ENCODE measurements at places on chromosomes 1 and 21. TPM values are rescaled to one million over a fixed set of nuclear protein-coding genes. Genes with fewer than 3 reads are reported as not detected.

GRCh38 chr1:40313958-40314720 lies 2.9 kb downstream of the COL9A2 start:
- DNase-seq = no peak

Gene KRTAP11-1
- total RNA-seq = not detected

DNA sequence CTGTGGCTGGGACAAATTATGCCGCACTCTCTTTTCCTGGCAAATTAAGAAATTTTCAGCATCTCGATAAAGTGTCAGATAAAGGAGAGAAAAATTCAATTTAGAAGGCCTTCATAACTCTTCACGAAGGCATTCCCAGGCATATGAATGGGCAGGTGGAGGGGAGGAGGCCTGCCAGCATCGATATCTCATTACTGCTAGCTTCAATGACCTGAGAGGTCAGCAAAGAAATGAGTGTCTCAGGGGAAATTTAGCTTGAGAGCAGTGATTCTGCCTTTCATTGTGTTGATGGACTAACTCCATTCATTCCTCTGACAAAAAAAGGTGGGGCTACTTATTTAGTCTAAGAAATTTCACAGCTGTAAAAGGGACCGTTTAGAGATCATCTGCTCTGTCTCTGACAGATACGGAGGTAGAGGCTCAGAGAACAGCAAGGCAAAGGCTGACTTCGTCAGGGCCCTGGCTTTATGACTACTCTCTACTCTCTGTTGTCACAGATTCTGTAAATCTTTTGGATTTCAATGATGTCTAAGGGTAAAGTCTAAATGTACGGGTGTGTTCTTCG lies 212.0 kb upstream of the BEND5 start:
- DNase-seq = no peak

Gene LRRC71
- total RNA-seq = not detected

- no peak for DNase-seq
These were observed 40.3 kb downstream of the CAPN9 start for GRCh38 chr1:230787471-230787870.

Gene OR10X1
- total RNA-seq = not detected

GRCh38 chr1:22862752-22863151 lies 109.9 kb downstream of the LACTBL1 start:
- DNase-seq = no peak

DNA sequence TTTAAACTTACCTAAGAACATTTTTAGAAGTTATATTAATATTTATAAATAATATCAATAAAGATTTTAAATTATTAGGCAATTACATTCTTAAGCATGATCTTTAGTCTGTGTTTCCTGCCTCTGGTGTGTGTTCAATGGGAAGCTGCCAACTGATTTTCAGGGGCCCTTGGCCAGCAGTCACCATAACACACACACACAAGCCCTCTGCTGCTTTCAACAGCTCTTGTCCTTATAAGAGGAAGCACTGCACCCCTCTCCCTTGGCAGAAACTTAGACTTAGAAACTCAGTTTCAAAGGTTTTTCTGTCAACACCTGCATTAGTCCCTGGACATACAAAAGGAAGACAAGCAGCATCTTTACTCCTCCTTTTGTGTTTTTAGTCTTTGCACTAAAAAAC lies 81.4 kb downstream of the VAV3 start:
- no peak for DNase-seq

GRCh38 chr21:44996096-44996495 lies 56.3 kb downstream of the SLX9 start:
- no peak for DNase-seq

DNA sequence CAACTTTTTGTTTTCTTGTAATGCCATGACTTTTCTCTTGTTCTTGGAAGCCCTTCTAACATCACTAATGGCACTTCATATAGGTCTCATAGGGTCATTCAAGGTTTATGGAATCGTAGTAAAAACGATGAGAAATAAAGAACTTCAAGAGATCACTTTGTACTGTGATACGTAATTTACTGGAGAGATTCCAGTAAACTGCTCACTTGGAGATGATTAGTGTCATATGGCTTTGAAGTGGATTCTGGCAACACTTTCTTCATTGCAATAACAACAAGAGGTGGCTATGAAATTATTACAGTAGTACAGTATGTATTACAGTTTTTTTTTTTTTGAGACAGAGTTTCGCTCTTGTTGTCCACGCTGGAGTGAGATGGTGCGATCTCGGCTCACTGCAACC lies 103.4 kb downstream of the RUSC1 start:
- no peak for DNase-seq

GRCh38 chr1:39360731-39361130 lies 130.7 kb upstream of the BMP8A start:
- no peak for DNase-seq

- no peak for DNase-seq
These were observed 36.0 kb upstream of the SLC19A1 start for GRCh38 chr21:45578176-45578801.

GRCh38 chr1:38006008-38006828 lies 904 bp upstream of the FHL3 start:
- DNase-seq = no peak

DNA sequence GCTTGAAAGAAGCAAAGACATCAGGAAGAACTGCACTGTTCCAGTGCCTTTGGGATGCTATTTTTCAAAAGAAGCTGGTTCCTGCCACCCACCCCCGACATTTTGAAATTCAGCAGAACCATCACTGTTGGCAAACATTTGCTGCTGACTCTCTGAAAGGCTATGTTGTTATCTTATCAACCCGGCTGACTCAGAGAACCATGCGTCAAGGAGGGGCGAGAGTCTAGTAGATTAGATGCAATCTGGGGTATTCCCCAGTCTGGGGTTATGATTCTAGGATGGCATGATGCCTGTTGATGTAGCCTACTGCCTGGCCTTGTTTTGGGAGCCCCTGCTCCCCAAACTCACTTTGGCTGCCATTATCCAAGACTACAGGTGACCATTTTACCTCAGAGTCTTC lies 267.8 kb upstream of the RUNX1 start:
- DNase-seq = peak; percentile 93

DNA sequence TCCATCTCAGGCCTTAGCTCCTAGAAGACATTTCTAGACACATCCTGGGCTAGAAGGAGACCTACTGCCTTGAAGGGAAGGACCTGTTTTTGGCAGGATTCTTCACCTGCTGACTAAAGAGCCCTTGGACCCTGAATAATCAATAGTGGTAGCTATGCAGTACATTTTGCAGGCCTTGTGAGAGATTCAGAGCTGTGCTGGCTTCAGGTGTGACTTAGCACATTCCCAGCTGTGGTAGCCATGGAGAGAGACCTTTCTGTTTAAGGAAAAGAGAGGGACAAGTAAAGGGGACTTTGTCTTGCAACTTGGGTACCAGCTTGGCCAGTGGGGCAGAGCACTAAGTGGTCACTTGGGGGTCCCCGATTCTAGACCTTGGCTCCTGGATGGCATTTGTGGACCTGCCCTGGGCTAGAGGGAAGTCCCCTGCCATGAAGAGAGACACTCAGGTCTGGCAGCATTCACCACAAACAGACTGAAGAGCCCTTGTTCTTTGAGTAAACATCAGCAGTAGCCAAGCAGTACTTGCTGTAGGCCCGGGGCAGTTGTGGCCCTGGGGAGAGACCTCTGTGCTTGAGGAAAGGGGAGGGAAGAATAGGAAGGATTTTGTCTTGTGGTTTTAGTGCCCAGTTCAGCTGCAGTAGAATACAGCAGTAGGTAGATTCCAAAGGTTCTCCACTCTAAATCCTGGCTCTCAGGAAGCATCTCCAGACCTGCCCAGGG lies 26.2 kb upstream of the CD1A start:
- DNase-seq = no peak

Gene HHAT
- total RNA-seq = 15.1 TPM

Gene STXBP3
- total RNA-seq = 79.5 TPM

DNA sequence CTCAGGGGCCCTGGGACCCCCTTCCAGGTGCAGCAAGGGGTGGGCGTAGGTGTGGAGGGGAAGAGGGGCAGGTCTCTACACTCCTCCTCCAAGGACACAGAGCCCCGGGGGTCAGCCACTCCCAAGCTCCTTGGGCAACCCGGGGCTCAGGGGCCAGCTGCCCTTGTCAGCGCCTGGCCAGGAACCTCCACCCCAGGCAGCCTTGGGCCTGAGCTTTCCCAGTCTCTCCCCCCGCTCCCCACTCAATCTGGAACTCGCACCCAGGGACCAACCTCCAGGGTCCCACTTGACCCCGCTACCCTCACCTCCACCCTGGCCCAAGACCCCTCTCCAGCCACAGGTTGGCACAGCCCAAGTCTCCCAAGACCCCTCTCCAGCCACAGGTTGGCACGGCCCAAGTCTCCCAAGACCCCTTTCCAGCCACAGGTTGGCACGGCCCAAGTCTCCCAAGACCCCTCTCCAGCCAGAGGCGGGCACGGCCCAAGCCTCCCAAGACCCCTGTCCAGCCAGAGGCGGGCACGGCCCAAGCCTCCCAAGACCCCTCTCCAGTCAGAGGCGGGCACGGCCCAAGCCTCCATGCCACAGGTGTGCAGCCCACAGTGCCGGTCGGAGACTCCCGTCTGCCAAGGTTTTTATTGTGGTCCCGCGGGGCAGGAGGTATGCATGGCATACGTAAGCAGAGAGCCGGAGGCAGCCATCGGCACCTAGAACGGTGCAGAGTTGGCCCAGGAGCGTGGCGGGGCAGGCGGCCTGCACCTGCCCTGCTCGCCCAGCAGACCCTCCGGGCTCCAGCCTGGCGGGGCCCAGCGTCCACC lies 3.0 kb downstream of the TNFRSF4 start:
- no peak for DNase-seq

DNA sequence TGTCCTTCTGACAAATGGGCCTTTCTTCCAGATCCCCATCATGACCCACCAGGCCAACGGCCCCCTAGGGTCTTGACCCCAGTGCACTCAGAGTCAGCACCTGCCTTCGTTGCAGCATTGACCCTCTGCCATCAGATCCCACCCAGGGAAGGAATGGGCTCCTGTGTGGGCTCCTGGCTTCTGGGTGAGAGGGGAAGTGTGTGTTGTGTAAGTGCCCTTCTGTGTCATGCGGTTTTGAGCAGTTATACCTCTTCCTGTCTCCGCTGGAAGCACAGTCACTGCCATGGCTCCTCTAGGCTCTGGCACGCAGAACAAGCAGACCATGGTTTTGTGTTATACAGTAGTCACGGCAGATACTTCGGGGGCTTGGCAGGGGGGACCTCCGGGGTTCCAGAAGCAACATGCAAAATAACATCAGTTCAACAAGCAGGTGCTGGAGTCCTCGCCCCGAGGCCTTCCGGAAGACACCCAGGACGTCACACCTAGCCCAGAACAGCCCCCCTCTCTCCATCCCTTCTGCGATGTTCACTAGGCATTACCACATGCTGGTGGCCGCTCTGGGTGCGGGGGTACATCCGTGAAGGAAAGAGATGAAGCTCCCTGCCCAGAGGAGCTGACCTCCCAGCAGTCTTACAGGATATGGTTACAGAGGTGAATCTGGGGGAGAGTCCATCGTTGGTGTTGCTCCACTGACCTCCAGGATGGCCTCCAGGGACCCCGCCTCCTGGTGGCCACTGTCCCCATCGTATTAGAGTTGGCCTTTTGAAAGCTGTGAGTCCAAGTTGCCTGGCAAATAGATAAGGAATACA lies 17.4 kb upstream of the KCNAB2 start:
- DNase-seq = no peak

DNA sequence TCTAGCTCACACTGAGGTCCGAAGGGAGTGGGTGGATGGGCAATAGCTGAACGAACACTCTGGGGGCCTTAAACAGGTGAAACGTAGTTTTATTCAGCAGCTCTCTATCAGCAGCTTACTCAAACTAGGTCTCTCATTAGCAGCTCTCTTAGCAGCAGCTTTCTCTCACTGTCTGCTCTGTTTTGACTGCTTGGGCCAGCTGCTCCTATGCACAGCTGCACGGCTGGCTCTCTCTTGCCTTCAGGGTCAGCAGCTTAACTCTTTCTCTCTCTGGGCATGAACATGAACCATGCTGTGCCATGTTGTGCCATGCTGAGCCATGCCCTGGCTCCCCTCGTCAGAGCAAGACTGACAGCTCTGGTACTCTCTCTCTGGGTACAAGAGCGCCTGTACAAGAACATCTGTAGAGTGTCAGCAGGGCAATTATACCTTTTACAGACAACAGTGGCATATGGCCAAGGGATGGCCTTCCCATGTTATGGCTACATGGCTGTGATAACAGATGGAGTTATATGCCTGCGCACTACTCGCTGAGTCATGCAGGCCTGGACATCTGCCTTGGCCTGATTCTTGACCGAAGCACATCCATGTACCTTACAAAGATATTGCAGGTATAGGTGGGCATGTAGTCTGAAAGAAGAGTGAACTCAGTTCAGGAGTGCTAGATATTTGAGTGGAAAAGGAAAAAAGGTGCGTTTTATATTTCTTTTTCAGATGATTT lies 152.4 kb downstream of the LEPR start:
- no peak for DNase-seq

DNA sequence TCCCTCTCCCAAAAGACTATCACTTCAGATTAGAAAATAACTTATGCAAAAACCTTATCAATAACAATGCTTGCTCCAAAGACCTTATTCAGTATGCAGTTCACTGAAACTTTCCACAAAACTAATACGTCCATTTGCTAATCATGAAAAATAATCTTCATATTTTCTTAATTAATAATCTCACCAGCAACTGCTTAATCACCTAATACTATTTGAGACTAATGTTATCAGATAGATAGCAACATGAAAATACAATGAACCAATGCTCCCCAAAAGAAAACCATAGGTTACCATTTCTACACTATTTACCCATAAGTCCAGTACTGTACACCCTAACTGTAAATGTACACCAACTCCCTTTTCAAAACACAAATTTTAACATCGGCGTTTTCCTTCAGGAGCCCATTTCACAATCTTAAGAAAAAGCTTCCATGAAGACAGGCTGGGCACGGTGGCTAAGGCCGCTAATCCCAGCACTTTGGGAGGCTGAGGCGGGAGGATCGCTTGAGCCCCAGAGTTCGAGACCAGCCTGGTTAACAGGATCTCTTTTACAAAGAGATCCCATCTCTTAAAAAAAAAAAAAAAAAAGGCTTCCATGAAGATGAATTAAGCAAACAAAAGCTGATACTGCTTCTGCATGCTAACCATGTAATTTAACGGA lies 1.7 kb downstream of the GNB1 start:
- DNase-seq = peak; percentile 47

DNA sequence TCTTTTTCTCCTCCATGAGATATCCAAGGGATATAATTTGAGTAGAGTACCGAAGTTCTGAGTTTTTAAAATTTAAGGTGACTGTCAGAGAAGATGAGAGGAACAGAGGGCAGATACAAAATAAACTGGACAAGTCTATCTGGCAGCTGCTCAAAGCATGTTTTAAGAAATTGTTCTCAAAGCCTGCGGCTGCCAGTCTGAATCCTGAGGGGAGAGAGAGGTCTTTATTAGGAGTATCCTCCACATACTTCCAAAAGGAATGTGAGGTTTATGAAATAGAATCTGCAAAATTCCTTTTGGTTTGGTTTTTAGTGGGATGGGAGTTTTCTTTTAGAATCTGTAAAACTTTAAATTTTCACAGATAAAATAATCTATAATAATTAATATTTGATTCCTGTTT lies 41.3 kb downstream of the TTC13 start:
- DNase-seq = peak; percentile 21

- DNase-seq = peak; percentile 72
These were observed 33.2 kb upstream of the FAM163A start for GRCh38 chr1:179709841-179710329.

Gene HSF2BP
- total RNA-seq = 2.6 TPM

GRCh38 chr21:32819694-32820093 lies 48.1 kb upstream of the PAXBP1 start:
- DNase-seq = peak; percentile 45
